Kidney glomerular epithelial cell (primary cell): ENCODE measurements at places on chromosomes 16 and 17.

DNA sequence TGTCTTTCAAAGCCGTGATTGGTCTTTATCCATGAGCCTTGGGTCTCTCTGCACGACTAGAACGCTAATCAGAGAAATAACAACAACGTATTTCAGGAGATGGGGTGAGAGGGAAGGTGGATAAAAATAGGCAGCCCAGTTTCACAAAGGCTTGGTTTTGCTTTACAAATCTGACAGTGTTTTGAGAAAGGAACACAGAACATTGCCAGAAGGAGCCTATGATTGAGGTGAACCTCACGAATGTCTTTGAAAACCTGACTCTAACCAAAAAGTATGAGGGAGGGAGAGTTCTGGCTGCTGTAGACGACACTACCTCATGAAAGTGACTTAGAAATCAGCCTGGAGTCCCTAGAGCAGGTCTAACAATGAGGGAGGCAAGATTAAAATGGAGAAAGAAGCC lies 38.0 kb upstream of the NOL11 start:
- DNase-seq: no peak

DNA sequence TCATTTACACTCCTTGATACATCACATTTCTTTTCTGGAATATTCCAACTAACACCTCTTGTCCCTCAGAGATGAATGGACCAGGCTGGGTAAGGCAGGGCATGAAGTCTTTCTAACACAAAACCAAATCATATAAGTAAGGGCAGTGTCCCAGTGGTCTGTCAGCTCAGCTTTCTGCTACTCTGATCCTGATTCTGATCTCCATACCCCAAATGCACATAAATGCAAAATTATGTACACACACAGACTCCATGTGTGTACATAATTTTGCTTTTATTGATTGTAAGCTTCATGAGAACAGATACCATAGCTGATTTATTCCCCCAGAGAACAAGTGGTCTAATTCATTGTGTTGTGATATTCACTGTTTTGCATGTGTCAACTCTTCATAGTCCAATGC lies 47.9 kb downstream of the NOG start:
- DNase-seq: no peak

DNA sequence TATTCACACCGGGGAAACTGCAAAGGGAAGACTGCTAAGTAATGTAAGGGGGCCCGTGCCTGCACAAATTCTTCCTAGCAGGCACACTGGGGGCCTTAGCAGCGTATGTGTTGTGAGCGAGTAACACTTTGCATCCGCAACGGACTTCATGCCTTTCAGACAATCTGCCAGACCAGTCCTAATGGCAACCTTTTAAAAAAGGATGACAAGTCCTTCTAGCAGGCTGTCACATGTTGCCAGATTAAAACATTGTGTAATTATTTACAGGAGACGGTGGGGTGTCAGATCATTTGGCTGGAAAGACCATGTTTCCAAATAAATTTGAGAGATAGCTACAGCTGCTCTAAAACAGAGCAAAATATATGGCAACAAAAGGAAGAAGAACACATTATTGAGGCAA lies 46.1 kb downstream of the CPPED1 start:
- no peak for DNase-seq

GRCh38 chr16:62036101-62036801 lies at the start of gene CDH8:
TSS of gene CDH8 (minus strand) at chr16:62036438. CDS start at chr16:62021403, 15,035 bp downstream.
- DNase-seq: no peak
